ENCODE measurements at places on chromosomes 2 and 18. TPM values are rescaled to one million over a fixed set of nuclear protein-coding genes. Genes with fewer than 3 reads are reported as not detected.

CYS1 gene
- 0.15 TPM for total RNA-seq

KLHL14 gene
- total RNA-seq = not detected

ALPI gene
- total RNA-seq = not detected

DNA sequence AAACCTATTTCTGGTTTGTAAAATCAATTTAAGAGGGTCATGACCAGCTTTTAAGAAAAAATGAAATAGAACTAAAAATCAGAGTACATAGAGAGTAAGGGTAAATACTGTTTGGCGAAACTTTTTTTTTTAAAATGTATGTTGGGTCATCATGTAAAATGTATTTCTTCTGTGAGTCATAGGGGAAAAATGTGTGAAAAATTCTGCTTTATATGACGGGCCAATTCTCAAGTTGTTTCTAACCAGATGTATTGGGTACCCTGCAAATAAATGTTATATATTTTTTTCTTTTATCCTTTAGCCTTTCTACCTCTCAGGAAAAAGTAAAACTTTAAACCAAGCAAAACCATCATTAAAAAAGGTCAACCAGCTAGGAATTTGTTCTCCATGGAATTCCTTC lies 13.9 kb downstream of the AFTPH start:
- DNase-seq = no peak

- DNase-seq = no peak
Measured at GRCh38 chr2:54676656-54677055, 46.8 kb upstream of the EML6 start.
